ENCODE measurements at places on chromosomes 12 and 14.

DNA sequence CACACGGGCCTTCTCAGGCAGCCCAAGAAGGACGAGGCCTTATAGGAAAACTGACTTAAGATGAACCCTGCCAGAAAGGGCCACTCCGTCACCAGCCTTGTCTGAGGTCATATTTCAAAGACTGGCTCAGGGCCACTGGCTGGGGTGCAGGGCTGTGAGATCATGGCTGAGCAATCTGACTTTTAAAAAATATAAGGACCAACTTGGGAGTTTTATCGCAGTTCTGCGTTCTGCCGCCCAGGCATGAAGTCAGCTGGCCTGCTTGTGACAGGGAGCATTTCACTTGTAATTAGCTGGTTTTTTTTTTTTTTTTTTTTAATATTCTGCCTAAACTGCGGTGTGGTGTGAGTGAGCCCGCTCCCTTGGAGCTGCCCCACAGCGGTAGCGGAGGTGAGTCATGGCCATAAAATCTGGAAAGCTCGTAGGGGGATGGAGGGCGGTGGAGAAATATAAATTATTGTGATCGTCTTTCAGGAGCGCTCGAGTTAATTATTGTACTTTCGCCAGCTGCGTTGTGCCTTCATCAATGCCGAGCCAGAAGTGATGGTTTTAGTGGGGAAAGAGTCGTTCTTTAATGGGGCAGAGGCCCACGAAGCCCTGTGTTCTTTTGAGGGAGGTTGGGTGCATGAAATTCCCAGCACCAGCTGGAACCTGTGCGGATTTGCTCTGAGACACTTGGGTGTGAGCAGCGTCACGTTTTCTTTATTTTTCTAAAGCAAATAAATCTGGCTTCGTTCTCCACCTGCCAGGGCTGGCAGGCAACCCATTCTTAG, 231.9 kb downstream of the C12orf75 start:
- peak; percentile 76 for DNase-seq

GRCh38 chr14:94345344-94346064, 22.4 kb upstream of the SERPINA6 start:
- no peak for DNase-seq

DNA sequence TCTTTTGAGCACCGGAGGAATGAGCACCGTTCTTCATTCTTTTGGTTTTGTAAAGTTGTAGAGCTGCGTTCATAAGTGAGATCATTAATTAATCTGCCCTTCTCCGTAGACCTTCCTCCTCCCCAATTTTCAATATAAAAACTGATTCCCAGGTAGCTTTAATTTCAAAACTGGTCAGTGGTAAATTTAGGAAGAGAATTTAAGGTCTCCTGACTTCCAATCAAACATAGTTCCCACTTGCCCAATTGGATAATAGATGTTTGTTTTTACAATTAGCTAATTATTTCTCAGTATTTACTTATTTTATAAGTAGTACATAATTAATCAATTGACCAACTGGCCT, 27.2 kb upstream of the YBX3 start:
- DNase-seq: no peak

DNA sequence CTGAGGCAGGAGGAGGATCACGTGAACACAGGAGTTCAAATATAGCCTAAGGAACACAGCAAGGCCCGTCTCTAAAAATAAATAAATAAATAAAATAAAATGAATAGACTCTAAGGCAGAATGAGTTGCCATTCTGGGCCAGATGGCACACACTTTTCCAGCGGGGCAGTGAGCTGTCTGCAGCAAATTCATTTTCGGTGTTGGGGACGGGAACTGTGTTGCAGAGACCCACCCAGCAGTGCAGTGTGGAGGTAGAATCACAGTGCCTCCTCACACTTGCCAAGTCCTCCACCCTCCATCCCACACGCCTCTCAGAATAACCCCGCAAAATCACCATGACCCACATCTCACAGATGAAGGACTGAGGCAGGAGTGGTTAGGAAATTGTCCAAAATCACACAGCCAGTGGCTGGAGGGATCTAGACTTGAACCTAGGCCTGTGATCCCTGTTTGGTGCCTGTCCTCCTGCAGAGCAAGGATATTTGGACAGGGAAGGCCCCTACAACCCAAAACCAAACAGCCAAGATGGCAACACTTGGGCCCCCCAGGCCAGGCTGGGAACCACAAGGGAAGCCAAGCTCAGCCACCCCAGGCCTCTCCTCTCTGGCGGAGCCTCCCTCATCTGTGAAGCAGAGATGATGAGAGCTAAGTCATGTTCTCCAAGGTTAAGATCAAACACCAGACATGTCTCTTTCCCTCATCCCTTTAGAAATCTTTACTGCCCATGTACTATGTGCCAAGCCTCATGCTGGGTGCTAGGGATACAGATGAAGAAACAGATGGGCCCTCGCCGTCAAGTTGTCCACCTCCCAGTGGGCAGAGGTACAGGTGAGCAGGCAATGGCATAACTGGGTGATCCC, 152.7 kb downstream of the DPF3 start:
- no peak for DNase-seq

- no peak for DNase-seq
Observed at GRCh38 chr14:72565149-72565559, 328.7 kb downstream of the DPF3 start.

- DNase-seq: no peak
Observed at GRCh38 chr12:59708064-59708463, 112.2 kb downstream of the SLC16A7 start.

- no peak for DNase-seq
Observed at GRCh38 chr12:121697093-121697698, 15.4 kb upstream of the TMEM120B start.

DNA sequence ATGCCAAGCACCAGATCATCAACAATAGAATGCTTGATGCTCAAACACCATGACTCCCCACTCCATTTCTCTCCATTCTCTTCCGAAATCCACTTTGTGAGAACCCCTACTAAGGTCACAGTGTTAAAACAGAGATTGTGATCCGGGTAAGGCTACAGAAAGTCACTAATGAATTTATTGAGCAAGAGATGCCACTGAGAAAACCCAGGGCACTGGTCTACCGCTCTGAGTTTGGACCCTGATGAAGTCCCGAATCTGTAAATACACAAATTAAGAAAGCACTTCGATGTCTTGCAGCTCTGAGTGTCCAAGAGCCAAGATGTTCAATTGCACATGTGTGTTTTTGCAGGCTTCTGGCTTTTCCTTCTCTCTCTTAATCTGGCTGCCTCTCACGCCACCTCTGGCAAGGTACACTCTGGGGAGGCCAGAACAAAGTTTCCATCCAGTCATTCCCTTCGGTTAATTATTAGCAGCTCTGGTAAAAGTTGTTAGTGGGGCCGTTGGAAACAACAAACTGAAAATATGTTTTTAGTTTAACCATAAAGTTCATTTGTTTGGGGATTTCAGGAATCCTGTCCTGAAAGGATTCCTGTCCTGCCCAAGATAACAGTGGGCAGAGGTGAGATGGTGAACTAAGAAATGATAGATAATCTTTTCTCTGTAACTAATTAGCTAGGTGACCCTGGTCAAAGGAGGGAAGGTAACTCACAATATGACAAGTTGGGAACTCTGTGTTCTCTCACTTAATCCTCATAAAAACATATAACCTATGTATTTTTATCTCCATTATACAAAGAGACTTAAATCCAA, 75.4 kb downstream of the BTG1 start:
- no peak for DNase-seq

GRCh38 chr14:26775765-26776563, 178.1 kb upstream of the NOVA1 start:
- no peak for DNase-seq

GRCh38 chr12:69331909-69332684, 16.1 kb upstream of the LYZ start:
- peak; percentile 51 for DNase-seq

GRCh38 chr14:105880616-105881015, 354.2 kb downstream of the TMEM121 start:
- no peak for DNase-seq

- DNase-seq: no peak
Observed at GRCh38 chr12:70260646-70261045, 17.4 kb downstream of the CNOT2 start.

GRCh38 chr14:66228267-66228970, 257.8 kb upstream of the CCDC196 start:
- no peak for DNase-seq

DNA sequence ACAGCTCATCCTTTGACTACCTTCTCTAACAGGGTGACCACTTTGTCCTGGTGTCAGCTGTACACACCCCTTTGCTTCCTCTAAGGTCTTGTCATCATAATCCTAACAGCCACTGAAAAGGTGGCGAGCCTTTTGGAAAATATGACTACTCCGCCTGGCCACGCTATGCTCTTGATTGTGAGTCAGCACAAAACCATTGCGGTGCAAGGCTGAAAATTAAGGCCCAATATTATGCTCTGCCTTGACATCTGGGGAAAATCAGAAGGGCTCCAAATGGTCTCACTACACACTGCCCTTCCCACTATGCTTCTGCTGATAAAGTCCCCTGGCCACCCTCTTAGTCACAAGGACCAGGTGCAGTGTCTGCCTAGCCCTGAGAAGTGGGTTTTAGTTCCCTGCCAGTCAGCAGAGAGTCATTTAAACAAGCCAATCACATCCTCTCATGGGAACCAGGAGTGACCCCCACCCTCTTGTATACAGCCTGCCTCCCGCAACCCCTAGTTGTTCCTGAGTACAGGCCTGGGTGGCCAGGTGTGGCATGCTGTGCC, 34.3 kb downstream of the FGD6 start:
- no peak for DNase-seq

GRCh38 chr14:72755766-72756165, 138.1 kb downstream of the DPF3 start:
- DNase-seq: no peak

DNA sequence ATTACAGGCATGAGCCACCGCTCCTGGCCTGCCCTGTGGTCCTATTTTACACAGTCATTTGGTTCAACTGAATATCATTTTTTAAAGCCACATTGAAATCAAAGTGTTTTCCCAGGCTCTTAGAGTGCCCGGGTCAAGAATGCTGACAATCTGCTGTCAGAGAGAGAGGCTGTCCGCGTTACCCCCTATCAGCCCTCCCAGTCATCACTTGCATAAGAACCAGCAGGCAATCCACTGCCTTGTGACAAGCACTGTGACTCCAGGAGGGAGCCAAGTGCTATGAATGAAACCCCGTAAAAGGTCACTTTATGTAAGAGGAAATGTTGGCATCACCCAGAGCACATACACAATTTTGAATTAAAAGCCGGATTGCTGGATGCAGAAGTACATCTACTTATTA, 13.5 kb downstream of the PHLDA1 start:
- DNase-seq: peak; percentile 76

DNA sequence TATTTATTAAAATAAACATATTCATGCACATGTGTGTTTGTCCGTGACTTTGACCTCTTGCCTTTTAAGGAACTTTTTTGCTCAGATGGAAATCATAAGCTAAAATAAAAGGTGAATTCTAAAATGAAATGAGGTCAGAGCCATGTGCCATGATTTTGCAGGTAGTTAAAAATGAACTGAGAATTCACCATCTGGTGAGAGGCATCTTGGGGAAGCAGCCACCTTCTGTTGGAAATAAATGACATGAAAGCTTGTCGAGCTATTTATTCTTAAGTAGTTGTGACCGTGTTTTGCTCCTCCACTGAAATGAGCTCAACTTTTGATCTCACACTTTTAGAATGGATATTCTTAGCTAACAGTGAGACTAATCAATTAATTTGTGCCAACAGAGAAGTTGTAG, 56.8 kb upstream of the CNOT2 start:
- DNase-seq: no peak

DNA sequence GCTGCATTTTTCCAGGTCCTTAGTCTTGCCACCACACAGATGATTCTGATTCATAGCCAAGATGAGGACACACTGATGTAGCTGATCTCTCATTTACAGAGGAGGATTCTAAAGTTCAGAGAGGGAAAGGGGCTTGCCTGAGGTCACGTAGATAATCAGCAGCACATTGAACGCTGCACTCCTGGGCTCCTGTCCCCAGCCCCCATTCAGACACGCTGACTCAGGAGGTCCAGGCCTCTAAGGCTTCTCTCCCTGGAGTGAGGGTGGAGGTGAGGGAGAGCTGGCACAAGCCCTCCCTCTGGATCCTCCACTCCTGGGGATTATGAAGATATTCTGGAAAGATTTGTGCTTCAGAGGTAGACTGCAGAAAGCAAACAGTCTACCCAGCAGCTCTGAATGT, 10.3 kb downstream of the NFATC4 start:
- no peak for DNase-seq

DNA sequence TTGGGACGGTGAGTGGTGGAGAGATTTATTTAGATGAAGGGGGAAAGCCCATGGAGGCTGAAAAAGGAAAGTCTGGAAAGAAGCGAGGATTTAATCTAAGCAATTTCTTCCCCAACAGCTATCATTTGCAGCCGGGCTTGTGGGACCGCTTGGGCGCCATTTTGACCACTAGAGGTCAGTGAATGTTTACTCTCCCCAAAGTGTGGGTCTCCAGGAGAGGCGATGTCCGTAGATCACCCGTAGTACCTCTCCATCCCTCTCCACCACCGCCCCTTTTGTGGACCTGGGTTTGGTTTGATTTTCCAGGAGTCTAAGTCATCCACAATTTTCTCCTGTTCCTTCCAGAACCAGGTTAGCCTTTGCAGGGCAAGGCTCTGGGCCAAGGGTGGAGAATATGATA, 91.2 kb upstream of the PARP11 start:
- DNase-seq: peak; percentile 67

DNA sequence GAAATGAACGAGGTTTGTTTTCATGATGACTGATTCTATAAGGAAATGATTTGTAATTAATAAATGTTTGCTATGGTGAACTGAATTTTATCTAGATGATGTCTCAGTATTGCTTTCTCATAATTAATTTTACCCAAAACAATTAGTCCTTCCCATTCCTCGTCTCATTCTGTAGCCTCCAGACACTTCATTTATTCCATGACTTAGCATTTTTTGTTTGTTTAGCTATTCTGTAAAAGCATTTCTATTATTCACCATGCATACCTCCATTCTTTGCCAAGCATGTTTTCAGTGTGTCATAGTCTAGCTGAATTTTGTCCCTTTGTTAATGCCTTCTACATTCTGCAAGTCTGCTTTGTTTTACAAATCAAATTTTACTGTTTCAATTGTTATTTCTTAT, 137.4 kb upstream of the RPL10L start:
- DNase-seq: no peak

DNA sequence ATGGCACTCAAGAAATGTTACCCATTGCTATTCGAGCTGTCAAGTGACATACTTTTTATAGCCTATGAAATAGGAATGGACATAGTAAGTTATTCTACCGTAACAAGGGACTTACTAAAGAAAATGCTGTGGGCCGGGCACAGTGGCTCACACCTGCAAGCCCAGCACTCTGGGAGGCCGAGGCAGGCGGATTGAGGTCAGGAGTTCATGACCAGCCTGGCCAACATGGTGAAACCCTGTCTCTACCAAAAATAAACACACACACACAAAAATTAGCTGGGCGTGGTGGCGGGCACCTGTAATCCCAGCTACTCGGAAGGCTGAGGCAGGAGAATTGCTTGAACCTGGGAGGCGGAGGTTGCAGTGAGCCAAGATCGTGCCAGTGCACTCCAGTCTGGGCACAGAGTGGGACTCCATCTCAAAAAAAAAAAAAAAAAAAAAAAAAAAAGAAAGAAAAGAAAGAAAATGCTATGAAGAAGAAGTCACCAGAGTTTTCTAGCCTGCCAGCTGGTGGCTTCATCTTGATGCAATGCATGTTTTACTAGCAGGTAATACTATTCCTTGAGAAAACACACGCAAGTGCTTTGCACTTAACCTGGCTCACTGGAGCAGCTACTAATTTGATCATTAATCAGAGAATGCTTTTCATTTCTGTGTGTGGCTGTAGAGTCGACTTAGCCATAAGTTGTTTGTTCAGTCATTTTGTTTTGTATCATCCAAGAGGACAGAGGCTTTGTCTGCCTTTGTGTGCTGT, 166.7 kb upstream of the MYL2 start:
- DNase-seq: no peak

All from ELF-1 (cell line).